ENCODE measurements at places on chromosomes 11 and 22.

- no peak for DNase-seq
These were observed 387.9 kb downstream of the MIAT start for GRCh38 chr22:27045103-27045947.

- no peak for DNase-seq
These were observed 679.1 kb downstream of the DLG2 start for GRCh38 chr11:84947970-84948580.

- DNase-seq = no peak
These were observed 22.7 kb upstream of the ARHGAP32 start for GRCh38 chr11:129214710-129215295.

DNA sequence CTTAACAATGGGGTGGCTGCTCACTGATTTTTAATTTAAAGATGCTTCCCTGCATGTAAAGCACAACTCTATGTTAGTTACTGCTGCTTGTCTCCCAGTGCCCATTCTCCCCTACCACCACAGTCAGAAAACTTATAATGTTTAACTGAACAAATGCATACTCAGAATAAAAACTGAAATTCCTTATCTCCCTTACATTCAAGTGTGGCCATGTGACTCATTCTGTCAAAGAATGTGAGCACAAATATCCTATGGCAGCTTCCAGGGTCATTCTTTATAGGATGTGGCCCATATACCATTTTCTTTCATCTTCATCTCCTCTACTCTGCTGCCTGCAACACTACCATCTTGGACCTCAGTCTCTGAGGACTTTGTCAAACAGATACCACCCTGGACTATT, 374.8 kb downstream of the DYNC2H1 start:
- no peak for DNase-seq

DNA sequence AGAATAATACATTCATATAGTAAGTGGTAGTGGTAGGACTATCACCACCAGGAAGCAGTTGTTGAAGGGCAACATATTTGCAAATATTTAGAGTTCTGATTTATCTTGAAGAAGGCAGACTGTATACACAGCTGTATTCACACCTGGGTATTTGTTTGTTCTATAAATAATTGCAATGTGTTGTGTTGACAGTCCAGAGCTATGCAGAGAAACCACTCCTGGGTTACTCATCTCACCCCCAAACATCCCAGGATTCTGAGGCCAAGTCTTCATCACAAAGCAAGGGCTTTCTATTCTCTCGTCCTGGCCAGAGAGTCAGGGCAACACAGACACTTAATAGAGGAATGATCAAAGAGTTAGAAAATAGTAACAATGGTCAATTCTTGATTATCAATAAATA, 102.1 kb upstream of the FAT3 start:
- no peak for DNase-seq

GRCh38 chr11:124394408-124394807, 4.4 kb downstream of the OR8B3 start:
- no peak for DNase-seq

DNA sequence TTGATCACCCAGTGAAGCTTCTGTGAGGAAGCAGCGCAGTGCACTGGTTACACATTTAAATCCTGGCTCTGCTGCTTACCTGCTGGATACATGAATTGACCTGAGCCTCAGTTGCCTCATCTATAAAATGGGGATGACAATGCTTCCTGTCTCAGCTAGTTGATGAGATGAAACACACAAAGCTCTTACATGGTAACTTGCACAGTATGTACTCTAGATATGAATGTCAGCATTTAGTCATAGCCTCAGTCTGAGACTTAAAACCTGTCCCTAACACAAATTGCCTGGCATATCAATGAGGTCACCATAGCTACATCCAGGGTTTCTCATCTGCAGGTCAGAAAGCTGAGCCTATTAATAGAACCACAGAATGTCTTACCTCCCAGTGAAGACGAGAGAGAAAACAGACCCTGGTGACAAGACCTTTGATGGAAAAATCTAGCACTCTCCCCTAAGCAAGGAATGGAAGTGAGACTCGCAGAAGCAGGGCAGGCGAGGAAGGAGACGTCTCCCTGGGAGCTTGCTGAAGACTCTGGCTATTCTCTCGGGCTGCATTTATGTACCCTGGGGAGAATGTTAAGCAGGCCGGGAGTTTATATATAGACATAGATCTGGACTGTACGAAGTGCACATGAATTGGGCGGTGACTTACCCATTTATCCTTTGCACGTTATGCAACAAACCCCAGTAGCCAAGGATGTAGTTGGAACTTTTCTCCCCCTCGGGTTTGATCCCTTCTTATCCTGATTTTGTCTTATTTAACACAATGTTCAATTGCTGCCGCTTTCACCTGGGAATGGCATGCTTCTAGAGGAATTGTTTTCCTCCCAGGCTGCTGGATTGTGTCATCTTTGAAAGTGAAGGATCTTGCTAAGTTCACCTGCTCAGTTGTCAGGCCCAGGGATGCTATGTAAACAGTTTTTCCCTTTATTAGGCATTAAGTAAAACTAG, 18.0 kb downstream of the SDHAF2 start:
- DNase-seq = no peak

DNA sequence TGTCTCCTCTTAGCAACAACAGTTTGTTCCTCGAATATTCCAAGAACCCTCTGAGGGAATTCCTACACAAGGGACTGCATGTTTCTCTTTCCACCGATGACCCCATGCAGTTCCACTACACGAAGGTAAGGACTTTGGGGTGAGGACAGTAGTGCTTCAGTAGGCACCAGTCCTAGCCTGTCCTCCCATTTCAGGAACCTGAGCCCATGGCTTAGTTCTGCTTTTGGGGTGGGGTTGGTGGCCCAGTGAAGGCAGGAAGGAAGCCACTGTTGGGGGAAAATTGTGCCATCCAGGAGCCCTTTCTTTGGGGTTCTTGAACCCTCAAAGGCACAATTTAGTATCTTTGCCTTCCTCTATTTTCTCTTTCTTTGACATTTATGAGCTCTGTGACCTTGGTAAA, 38.2 kb downstream of the RNF141 start:
- DNase-seq = peak; percentile 46

DNA sequence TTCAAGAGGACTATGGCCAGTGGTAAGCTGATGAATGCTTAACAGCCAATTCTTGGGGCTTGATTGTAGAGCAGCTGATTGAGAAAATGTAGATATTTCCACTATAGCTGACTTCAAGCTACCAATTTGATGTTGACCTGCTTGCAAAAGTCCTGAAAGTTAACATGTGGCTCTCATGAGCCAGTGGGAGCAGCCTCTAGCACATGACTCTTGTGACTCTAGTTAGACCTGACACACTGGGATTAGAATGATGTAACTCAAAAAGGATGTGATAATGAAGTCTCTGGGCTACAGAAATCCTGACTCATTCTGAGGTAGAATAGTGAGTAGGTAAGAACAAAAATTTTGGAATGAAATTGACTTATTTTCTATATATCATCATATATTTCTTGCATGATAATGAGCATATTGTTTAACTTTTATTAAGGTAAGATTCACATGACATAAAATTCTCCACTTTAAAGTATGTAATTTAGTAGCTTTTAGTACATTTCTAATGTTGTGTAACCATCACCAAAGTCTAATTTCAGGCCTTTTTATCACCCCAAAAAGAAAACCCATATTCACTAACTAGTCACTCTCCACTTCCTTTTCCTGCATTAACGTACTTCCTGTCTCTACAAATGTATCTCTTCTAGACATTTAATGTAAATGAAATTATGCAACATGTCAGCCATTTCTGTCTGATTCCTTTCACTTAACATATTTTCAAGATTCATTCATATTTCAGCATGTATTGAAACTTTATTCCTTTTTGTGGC, 16.1 kb upstream of the OR52H1 start:
- DNase-seq = no peak

DNA sequence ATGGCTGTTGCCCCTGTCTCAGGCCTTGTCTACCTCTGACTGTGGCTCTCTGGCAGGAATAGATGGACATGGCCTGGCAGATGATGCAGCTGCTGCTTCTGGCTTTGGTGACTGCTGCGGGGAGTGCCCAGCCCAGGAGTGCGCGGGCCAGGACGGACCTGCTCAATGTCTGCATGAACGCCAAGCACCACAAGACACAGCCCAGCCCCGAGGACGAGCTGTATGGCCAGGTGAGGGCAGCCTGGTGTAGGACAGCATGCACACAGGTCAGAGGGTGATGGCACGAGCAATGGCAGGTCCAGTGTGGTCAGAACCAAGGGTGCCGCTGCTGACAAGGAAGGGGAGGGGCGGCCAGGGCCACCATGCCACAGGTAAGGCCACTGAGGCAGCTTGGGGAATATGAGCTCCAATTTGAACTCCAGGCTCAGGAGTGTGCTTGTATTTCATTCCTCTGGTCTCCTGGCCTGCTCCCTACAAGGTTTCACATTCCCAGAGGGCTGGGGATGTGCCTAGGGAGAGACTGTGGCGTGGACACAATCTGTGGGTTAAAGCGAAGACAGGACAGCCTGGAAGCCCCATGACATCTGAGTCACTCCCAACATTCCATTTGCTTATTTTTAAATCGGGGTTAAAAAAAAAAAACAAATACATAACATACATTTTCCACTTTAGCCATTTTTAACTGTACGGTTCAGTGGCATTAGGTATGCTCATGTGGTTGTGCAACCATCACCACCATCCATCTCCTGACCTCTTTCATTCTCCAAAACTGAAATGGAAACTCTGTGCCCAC, 562 bp downstream of the FOLR3 start:
- DNase-seq = no peak

DNA sequence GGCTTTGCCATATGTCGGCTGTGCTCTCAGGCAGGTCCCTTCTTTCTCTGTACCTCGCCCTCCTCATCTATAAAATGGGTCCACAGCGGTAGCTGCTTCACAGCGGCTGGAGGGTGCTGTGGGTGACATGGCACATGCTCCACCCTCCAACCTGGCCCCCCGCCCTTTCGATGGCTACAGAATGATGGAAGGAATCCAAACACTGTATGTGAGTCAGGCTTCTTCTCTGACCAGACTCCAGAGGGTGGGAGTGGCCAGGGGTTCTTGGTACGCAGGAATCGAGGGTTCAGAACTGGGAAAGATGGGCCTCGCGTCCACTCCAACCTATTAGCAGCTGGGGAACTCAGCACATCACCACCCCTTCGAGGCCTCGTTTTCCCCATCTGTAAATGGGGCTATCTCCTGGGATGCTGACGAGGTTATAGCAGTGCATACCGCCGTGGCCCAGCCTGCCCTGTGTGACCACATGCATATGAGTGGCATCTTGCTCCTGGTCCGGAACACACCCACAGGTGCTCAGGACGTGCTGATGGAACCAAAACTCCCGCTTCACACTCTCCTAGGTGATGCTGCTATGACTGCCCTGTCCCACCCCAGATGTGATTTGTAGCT, 26.4 kb downstream of the MN1 start:
- DNase-seq = no peak

- DNase-seq = no peak
These were observed 16.3 kb upstream of the SEC14L3 start for GRCh38 chr22:30488121-30488520.

DNA sequence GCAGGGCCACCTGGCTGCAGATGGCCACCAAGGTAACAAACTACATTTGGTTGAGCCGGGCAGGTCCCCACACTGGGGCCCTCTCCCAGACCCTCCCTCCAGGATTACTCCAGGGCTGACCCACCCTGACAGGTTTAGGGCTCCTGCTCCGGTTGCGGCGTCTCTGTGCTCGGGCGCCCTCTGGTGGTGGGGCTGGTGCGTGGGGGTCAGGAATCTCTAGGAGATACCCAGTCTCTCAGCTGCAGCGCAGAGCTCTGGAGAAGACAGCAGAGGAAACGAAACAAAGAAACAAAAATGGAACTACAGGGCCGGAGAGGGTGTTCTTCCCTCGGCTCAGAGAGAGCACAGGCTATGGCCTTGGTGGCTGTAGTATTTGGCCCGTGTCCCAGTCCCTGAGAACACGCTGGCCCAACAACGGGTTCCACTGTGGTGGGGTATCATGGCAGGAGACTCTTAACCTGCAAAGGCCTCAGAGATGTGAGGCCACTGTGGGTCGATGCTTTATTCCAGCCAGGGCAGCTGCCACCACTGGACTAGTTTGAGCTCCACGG, 2.4 kb downstream of the C11orf96 start:
- DNase-seq = peak; percentile 30

- DNase-seq = no peak
These were observed 9.5 kb upstream of the RASSF10 start for GRCh38 chr11:12999597-12999996.

DNA sequence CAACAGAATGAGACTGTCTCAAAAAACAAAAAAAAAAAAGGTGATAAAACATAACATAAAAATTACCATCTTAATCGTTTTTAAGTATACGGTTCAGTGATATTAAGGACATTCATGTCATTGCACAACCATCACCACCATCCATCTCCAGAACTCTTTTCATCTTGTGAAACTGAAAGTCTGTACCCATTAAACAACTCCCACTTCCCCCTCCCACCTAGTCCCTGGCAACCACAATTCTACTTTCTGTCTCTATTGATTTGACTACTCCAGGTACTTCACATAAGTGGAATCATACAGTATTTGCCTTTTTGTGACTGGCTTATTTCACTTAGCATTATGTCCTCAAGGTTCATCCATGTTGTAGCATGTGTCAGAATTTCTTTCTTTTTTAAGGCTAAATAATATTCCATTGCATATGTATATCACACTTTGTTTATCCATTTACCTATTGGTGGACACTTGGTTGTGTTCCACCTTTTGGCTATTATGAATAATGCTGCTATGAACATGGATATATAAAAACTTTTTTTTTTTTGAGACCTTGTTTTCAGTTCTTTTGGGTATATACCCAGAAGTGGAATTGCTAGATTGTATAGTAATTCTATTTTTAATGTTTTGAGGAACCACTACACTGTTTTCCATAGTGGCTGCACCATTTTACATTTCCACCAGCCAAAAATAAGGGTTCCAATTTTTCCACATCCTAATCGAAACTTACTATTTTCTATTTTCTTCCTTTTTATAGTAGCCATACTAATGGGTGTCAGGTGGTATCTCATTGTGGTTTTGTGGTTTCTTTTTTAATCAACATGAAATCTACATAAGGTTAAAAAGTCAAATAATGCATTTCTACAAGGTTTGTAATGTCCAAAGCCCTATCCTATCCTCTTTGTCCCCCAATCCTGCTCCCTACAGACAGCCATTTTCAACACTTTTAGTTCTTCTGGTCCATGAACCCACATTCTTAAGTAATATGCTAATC, 23.4 kb upstream of the PIK3C2A start:
- DNase-seq = peak; percentile 45

GRCh38 chr22:44026630-44027511, 2.8 kb downstream of the PARVB start:
- peak; percentile 96 for DNase-seq

- DNase-seq = no peak
These were observed 37.3 kb downstream of the PHF21B start for GRCh38 chr22:44972363-44973083.

All from B cell (primary cell).